ENCODE measurements at places on chromosomes 3 and 15. TPM values are rescaled to one million over a fixed set of nuclear protein-coding genes. Genes with fewer than 3 reads are reported as not detected.

The CTXN2 gene
- not detected for total RNA-seq

The AGBL1 gene
- total RNA-seq = not detected

The XCR1 gene
- under 0.01 TPM for total RNA-seq

The IL1RAP gene
- 35.3 TPM for total RNA-seq

The ATP11B gene
- total RNA-seq = 101 TPM

The ANP32A gene
- total RNA-seq = 44.2 TPM

The FANCD2OS gene
- total RNA-seq = not detected

The DPPA4 gene
- total RNA-seq = not detected

The CCDC39 gene
- total RNA-seq = not detected

The C3orf85 gene
- total RNA-seq = not detected

The FBXW12 gene
- not detected for total RNA-seq

The FANCD2 gene
- total RNA-seq = 2.1 TPM
